ENCODE measurements at places on chromosomes 11 and 22.

- ATAC-seq, result no peak
These were observed 33.8 kb downstream of the MYEOV start for GRCh38 chr11:69327741-69328191.

GRCh38 chr11:59053387-59053786 lies 32.7 kb upstream of the GLYATL1B start:
- no peak for ATAC-seq

- no peak for ATAC-seq
These were observed 6.7 kb upstream of the OOSP4A start for GRCh38 chr11:59957094-59957493.

DNA sequence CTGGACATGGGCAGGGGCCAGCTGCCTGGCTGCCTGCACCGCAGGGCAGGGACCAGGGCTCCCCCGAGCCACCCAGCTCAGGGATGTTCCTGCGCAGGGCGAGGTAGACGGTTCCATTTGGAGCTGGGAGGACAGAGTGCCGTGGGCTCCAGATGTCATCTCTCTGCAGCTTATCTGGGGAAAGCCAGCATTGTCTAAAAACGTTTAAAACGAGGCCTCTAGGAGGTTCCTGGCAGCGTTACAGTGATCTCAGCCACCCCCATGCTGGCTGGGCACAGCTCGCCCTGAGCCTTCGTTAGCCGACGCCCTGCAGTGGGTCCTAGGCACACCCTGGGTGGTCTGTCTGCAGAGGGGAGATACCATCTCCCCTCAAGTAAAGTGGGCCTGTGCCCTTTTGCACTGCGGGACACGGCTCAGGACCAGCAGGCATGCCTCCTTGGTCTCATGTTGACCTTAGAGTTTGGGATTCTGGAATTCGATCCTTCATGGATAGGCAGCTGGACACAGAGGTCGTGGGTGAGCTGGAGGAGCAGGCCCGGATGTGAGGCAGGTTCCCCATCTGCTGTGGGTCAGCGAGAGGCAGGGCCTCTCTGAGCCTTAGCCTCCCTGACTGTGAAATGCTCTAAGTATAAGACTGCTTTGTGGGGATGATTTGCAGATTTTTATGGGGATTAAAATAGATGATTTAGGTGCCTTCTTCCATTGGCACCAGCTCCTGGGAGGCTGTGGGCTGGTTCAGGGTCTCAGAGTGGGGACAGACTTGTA lies 14.1 kb downstream of the SYNGR1 start:
- no peak for ATAC-seq

DNA sequence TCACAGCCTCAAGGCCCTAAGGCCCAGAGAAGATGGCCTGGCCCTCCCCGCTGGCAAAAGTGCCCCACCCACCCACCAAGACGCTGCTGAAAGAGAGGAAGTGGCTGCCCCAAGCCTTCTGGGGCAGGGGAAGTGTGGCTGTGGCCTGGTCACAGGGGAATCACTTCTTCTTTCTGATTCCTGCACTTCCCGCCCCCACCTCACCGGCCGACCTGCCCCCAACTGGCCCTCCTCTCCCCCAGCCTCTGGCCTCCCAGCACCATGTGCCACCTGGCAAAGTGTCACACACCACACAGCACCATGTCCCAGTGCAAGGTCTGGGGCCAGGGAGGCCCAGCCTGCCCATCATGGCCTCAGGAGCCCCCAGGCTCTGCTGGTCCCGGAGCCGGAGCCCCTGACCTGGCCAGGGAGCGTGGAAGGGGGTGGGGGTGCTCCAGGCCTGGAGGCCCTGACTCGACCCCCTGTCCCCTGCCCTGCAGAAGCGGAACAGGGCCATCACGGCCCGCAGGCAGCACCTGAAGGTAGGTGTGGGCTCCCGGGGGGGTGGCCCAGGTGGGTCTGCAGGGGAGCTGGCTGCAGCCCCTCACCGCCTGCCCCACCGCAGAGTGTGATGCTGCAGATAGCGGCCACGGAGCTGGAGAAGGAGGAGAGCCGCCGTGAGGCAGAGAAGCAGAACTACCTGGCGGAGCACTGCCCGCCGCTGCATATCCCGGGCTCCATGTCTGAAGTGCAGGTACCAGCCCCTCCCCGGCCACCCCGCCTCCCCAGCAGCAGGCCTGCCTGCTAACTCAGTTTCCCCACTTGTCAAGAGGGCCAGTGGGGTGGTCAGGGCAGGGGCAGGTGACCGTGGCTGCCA lies 1.4 kb downstream of the TNNI2 start:
- no peak for ATAC-seq

- ATAC-seq, result no peak
These were observed 59.8 kb downstream of the APOL5 start for GRCh38 chr22:35777335-35777975.

DNA sequence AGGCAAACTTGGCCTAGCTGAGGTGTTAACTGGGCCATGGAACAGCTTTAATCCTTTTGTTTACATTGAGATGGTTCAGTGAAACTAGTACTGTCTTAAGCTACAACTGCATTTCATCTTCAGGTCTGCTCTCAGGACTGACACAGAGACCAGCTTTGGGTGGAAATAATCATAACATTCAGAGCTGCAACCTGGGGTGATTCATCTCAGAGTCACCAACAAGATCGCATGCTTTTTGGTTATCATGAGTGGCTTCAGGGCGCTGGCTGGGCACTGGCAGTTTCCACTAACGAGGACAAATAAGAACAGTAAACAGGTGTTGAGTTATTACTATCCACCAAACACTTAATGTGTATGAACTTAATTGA lies 60.9 kb upstream of the PAX6 start:
- no peak for ATAC-seq

DNA sequence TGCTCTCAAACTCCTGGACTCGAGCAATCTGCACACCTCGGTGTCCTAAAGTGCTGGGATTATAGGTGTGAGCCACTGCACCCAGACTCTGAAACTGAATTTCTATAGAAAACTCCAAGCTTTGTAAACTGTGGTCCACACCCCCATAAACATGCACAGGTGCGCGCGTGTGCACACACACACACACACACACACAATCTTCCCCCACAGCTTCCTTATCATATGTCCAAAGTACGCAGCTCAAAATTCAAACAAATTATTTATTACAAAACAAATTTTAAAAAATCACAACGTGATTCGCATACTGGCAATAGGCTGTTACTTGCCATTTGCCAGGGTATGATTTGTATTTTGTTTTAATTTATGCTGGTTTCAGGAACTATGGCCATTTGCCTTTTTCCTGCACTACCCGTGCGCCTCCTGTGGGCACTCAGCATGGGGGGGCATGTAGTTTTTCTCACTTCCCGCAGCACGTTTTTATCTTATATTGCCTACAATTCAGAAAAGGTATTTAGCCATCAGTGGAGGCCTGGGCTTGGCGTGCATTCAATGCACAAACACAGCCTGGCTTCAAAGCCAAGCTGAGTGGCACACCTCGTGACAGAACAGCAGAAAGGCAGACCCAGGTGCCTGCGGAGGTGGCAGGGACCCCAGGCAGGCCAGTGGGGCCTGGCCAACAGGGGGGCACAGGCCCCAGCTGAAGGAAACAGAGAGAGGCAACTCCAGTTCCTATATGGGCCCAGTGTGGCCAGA lies 10.8 kb upstream of the SNX32 start:
- ATAC-seq, result no peak

DNA sequence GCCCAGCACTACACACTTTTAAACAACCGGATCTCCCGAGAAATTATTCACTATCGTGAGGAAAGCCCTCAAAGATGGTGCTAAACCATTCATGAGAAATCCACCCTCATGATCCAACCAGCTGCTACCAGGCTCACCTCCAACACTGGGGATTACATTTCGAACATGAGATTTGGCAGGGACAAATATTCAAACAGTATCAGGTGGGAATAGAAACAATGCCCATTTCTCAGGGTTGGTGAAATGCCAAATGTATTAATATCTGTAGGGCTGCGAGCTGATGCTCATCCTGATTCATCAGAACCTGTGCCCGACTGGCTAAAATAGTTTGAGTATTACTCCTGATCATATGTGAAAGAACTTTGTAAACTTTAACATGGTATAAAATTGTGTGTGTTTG lies 15.8 kb upstream of the PTPRJ start:
- no peak for ATAC-seq

GRCh38 chr11:47499614-47500013 lies 50.7 kb upstream of the RAPSN start:
- no peak for ATAC-seq

- ATAC-seq, result no peak
These were observed 5.4 kb upstream of the MTMR3 start for GRCh38 chr22:29877620-29878019.

- ATAC-seq, result no peak
These were observed 27.9 kb upstream of the FZD4 start for GRCh38 chr11:86983021-86983488.

DNA sequence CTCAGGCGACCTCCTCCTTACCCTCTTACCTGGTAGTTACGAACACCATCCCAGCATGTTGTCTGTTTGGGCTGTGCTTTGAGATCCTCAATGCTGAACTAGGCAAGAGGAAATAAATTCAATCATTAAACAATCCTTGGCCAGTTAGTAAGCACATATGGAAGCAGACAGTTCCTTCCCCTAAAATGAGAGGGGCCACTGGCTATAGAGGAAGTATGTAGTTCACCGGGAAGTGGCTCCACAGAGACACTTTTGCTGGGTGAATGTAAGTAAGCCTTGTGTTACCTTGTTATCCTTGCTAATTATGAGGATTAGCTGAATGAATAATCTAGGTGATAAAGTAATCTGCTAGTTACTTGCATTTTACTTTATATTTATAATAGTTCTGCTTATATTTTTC lies 2.9 kb downstream of the THYN1 start:
- no peak for ATAC-seq

DNA sequence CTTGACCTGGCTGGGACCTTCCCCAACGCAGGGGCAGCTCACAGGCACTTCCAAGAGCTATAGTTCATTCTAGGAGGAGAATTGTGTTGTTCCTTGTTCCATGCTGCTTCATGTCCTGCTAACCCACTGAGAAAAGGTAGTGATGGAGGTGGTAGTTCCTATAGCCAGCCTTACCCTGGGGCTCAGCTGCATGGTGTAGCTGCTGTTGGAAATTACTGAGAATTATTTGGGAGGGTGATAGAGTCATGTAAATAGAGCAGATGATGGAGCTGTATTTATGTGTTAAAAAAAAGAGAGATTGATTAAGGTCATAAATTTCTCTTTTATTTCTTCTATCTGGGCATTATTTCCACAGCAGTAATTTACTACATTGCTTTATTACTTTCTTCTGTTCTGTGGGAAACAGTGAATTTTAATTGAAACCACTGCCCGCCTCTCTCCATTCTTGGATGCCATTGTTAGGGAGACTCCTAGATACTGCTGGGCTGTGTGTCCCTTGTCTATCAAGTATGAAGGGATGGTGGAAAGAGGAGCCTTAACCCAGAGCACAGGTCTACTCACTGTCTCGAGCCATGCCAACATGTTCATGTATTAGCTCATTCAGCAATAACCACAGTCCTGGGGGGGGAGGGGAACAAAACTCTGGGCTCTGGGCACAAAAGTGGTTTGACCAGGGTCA lies 309.2 kb downstream of the FAT3 start:
- no peak for ATAC-seq

GRCh38 chr11:15747671-15748070 lies 608.7 kb downstream of the SOX6 start:
- ATAC-seq, result no peak

DNA sequence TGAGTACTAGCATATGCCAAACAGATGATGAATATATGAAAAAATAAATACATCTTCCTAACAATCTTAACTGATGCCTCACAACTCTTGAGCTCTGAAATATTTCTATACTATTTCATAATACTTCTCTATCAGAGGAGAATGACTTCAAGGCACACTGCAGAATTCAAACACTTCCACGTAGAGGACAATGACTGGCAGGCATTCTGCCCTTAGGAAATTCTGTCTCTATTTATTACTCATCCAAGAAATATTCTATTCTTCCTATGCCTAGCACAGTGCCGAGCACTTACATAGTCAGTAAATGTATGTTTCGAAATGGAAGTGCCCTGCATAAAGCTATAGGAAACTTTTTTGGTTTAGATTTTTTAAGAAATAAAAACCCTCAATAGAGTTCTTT lies 809.1 kb downstream of the DLG2 start:
- peak; percentile 74 for ATAC-seq

Measured in motor neuron (in vitro differentiated cells).